ENCODE measurements at places on chromosomes 4 and X.

- DNase-seq = no peak
Observed at GRCh38 chr4:104693601-104694201, 199.0 kb upstream of the CXXC4 start.

- DNase-seq = no peak
Observed at GRCh38 chr4:4867375-4868039, 8.0 kb downstream of the MSX1 start.

DNA sequence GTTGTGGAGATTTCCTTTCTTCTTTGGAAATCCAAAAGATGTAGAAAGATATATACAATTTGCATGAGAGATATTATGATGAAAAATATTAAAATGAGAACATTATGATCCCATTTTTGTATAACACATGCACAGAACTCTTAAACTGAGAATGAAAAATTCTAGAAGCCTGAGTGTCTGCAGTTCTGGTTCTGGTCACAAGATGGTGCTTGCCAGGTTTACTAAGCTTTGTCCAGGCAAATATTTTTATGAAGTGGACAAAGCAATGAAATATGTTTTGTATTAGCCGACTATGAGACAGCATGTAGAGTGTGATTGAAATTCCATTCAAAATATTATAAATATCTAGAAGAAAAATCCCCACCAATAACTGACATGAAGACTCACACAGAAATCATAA is 2.2 kb downstream of the PWWP3B start:
- DNase-seq = no peak

- DNase-seq = no peak
Observed at GRCh38 chrX:24703185-24703494, 9.4 kb downstream of the POLA1 start.

DNA sequence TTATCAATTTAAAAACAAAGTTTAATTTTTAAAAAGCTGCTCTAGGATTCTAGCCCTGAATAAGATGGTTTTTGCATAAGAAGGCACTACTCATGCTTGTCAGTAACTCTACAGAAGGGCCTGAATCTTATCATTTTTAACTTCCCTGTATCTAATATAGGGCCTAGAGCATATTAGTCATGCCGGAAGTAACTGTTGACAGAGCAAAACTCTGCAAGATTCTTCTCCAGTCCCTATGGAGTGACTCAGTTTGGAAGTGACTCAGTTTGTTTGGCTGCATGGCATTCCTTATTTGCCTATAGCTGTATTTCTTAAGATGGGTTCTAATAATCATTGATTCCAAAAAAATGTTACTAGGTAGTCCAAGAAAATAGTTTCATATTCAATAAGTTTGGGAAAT is 431.8 kb upstream of the HTR2C start:
- no peak for DNase-seq
